SJSA1 (cell line): ENCODE measurements at places on chromosomes 16 and 17. TPM values are rescaled to one million over a fixed set of nuclear protein-coding genes. Genes with fewer than 3 reads are reported as not detected.

The CDH8 gene
- 0.05 TPM in 1 of 2 replicates, not detected in the other for total RNA-seq

The CCDC92B gene
- not detected in 2 replicates for total RNA-seq

The RND2 gene
- 0.03 TPM in 1 of 2 replicates, not detected in the other for total RNA-seq

The OR4D1 gene
- total RNA-seq: 0.03 TPM in 1 of 2 replicates, not detected in the other

The ESRP2 gene
- total RNA-seq: 0.24 TPM in 1 of 2 replicates, not detected in the other

The GAS2L2 gene
- total RNA-seq: not detected in 2 replicates

The KRT24 gene
- total RNA-seq: not detected in 2 replicates

The PLA2G10 gene
- not detected in 2 replicates for total RNA-seq

The ELAC2 gene
- total RNA-seq: 37.7 and 55.7 TPM in 2 replicates

The ACSM2B gene
- total RNA-seq: not detected in 2 replicates

The JPH3 gene
- 0.11 TPM in 1 of 2 replicates, not detected in the other for total RNA-seq
